ENCODE measurements at places on chromosomes 2 and 18.
A peak's percentile ranks its signal among the peaks of the same experiment; 100 is the strongest.

DNA sequence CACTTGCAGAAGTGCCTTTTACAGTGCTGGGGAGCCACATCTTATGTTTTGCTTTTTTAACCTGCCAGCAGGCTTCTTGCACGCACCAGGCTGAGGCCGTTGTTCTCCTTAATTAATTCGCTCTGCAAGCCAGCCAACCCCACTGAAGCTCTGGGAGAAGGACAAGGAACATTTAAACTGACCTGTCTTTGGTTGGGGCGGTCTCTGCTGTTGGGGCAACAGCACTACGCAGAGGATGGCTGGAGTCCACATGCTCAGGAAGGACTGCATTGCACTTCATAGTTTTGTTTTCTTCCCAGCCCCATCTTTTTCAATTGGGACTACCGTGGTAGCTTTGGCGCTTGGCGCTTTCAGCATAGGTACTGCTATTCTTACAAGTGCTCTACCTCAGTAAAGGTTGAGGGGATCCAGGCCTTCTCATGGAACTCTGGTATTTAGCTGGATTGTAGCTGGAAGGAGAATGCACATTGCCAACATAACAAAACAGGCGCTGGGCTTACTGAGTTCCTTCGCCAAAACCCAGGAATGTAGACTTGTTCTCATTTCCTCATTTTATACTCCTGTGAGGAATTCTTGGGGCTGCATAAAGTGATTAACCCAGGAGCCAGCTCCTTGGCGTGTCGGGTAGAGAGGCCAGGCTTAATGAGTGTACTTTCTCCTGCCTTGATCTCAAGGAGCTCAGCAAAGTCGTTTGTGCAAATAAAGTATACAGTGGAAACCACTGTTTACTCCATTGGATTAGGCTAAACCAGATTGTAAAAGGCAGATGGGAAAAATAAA is 146.2 kb downstream of the PRKCE start:
- no peak for DNase-seq

DNA sequence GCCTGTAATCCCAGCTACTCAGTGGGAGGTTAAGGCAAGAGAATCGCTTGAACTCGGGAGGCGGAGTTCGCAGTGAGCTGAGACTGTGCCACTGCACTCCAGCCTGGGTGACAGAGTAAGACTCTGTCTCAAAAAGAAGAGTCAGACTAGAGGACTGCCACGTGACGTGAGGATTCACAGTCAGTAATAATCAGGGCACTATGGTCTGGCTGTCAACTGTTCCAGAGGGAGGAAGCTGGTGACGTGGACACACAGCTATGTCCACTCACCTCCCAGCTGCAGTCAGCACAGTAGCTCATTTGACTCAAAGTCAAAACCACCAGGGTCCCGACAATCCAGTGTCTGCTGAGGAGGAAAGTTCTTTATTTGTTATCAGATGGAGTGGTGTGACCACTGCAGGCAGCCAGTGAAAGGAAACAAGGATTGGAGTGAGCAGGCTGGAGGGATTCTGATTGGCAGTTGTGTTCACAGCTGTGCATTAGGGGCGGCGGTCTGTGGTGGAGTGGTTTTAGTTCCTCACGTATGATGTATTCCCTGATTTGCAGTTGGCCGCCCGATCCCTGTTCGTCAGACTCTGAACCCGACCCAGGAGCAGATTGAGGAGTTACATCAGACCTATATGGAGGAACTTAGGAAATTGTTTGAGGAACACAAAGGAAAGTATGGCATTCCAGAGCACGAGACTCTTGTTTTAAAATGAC is 37.9 kb downstream of the MOGAT1 start:
- DNase-seq = no peak

- no peak for DNase-seq
Measured at GRCh38 chr2:106882673-106883072, 3.3 kb downstream of the ST6GAL2 start.

DNA sequence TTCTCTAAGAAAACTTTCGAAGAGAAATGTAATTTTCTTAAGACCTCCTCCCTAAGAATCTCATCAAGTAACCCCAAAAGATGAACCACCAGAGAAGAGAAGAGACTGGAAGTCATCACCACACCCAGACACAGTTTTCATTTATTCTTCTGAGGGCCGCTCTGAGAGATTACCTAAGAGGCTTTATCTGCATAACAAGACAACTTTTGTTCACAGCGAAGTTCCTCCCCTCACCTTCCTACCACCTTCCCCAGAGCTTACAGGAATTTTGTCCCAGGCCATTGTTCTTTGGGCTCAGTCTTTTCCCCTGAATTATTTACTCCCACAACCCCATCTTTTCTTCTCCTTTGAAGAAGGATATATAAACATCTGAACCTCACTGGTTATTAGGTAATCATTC is 92.8 kb downstream of the AKAIN1 start:
- DNase-seq = no peak

DNA sequence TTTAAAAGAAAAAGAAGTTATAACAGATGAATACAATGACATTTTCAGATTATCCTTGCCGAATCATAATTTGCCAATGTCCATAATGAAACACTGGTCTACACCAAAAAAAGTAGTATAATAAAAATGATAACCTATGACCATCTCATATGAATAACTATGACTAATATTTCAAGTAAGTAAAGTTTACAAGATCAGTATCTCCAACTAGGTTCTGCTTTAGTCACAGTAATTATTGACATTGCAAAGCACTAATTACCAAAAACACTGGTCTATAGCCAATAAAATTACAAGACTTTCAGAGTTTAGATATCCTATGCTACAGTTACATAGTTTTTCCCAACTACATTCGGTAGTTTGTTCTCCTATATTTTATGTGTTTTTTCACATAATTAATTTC is 136.7 kb downstream of the MEMO1 start:
- DNase-seq = no peak

DNA sequence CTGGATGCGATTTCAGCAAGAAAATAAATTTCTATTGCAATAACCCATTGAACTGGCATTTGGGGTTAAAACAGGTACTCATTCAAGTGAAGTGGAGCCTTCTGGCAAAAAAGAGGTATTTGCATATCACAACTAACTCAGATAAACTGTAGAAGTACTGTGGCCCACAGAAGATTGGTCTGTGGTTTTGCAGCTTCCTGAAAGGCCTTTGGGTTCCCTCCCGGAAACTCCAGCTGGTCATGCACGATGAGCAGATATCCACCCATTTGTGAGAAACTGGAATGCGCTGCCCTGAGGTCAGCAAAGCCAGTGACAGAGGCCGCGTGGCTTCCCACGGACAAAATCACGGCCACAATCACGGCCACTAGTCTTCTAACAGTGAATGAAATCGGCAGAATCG is 106.3 kb downstream of the EPHA4 start:
- DNase-seq = no peak

DNA sequence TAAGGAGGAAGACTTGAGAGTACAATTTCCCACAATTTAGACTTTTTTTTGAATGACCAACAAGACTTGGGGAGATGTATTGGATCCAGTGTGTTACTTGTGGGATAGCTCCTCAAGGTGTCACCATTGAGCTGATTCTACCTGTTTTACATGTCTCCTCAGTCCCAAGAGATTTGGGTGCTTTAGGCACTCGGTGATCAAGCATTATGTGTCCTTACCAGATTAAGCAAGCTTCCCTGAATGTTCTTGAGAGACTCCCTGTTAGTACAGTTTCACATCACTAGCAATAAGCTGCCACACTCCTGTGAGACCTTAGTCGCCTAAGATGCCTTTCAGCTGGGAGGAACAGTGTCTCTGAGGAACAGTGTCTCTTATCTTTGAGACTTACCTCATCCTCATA is 384.3 kb upstream of the SYT4 start:
- DNase-seq = no peak

DNA sequence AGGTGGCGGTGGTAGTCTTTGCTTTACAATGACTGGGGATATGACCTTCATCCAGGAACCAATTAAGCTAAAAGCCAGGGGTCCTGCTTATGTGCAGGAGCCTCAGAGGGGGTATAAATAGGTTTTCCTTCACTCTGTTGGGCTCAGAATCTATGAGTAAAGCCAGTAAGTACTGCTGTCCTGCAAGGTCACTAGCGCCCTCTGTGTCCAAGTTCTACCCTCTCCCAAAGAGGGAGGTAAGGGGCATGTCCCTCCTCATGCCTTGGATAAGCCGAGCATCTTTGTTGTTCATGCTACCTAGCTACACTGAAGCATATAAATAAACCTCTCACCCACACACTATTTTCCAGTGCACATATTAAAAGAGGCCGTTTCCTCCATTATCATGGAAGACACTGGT is 79.4 kb downstream of the SPRED2 start:
- no peak for DNase-seq

GRCh38 chr2:45498661-45499550 is 112.2 kb downstream of the SRBD1 start:
- DNase-seq = no peak

DNA sequence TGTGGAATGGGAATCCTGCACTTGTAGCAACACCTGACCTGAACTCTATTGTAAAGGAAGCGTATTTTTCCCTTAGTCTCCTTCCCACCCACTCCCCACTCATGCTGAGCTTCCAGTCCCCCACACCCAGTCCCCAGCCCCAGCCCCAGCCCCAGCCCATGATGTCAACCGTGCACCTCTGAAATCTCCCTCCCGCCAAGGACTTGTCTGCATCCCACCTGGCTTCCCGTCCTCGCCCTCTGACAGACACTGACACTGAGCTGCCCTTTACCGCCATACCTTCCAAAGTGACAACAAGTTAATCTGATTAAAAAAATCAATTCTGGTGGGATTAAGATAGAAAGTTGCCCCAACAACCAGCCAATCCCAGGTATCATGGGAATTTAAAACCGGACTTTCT is 213.6 kb upstream of the CELF4 start:
- DNase-seq = no peak

GRCh38 chr2:36458106-36458505 is 102.5 kb downstream of the CRIM1 start:
- DNase-seq = no peak

DNA sequence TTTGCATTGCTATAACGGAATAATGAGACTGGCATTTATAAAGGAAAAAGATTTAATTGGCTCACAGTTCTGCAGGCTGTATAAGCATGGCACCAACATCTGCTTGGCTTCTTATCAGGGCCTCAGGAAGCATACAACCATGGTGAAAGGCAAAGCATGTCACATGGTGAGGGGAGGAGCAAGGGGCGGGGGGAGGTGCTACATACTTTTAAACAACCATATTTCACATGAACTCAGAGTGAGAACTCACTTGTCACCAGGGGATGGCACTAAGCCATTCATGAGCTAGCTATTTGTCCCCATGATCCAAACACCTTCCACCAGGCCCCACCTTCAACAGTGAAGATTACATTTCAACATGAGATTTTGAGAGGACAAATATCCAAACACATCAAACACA is 188.7 kb downstream of the MBD5 start:
- DNase-seq = no peak

GRCh38 chr2:86357392-86357963 is 20.1 kb upstream of the REEP1 start:
- DNase-seq = no peak

- DNase-seq = peak; percentile 83
Measured at GRCh38 chr2:232327105-232328031, 51.2 kb upstream of the ALPP start.

GRCh38 chr2:170495896-170496295 is 219.2 kb upstream of the SP5 start:
- no peak for DNase-seq

DNA sequence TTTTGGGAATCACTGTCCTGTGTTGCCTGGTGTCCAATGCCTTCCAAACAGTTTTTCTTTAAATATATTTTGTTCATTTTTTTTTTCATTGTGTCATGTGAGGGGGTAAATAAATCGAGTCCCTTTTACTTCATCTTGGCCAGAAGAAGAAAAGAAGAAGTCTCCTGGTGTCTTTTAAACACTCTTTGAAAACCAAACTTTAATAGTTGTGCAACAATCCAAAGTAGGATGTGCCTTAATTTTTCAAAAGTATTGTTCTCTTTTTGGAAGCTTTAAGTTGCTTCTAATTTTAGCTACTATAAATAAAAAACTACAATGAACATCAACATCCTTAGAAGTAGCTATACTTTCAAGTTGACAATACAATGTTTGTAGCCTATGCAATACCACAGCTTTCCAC is 154.9 kb downstream of the ATAD2B start:
- no peak for DNase-seq

GRCh38 chr2:27024188-27024587 is 8.6 kb upstream of the TMEM214 start:
- no peak for DNase-seq

DNA sequence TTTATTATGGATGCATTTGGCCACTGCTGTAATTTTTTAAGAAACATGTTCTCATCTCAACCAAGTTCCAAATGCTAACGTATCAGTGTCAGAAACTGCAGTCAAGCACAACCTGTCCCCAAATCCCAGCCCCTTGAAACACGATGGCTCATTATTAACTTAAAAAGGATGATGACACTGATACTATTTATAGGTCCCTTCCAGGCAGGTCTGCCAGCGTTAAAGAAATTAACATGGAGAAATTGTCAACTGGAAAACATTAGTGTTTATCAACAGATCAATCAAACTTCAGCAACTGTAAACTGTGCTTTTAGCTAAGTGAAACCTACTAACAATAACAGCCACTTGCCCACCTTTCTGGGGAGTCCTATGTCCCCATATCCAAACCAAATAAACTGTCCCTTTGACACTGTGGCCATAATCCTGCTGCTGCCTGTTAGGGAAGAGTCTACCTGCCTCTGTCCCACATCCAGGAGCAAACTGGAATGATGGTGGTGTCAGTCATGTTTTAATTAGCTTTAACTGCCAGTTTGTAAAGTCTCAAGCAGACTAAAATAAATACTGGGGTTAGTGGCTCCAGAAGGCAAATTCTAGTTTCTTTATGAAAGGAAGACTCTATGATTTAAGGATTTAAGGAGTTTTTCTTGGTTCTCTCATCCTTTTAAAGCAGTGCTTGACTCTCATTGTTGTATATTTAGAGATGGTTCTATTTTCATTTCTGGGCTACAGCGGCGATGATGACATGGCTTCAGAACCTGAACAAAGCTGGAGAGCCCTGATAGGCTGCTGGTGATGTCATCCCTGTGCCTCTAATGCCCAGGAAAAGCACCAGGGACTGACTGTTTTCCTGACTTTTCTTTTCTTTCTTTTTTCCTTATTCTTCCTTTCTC is 583.6 kb upstream of the PIK3C3 start:
- no peak for DNase-seq

DNA sequence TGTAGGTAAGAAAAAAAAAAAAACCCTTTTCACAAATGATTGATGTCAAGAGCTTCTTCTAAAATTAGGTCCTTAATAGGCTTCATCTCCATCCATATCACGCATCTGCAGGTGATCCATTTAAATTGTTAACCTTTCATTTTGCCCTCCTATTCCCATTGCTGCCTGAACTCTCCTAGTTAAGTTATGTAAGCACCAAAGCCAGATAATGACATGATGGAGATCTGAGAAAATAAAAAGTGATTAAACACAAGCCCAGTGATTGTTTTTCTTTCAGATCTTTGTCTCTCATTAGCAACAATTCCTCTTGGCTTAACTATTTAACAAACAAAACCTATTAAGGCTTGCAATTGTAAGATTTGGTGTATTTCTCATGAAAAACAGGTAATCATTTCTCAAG is 20.0 kb downstream of the LANCL1 start:
- no peak for DNase-seq

- DNase-seq = no peak
Measured at GRCh38 chr2:74845991-74846390, 12.1 kb downstream of the HK2 start.

GRCh38 chr2:179036353-179036905 is 13.5 kb downstream of the CCDC141 start:
- DNase-seq = no peak
